Stimulated activated CD4-positive, alpha-beta T cell treated with anti-CD3 and anti-CD28 coated beads, Interleukin-4, amount 100 ng/mL, for 1 hour (primary cell): ENCODE measurements at places on chromosomes 4 and X.
A peak's percentile ranks its signal among the peaks of the same experiment; 100 is the strongest.

- DNase-seq = no peak
Measured at GRCh38 chr4:152747444-152747843, 32.1 kb downstream of the TIGD4 start.

- DNase-seq = no peak
Measured at GRCh38 chrX:106917830-106918500, 2.2 kb upstream of the CLDN2 start.

- DNase-seq = no peak
Measured at GRCh38 chr4:154030746-154031145, 241.9 kb upstream of the SFRP2 start.

GRCh38 chr4:164828955-164829354, 48.0 kb upstream of the APELA start:
- DNase-seq = no peak

- no peak for DNase-seq
Measured at GRCh38 chr4:2082118-2082517, 23.0 kb downstream of the NAT8L start.

DNA sequence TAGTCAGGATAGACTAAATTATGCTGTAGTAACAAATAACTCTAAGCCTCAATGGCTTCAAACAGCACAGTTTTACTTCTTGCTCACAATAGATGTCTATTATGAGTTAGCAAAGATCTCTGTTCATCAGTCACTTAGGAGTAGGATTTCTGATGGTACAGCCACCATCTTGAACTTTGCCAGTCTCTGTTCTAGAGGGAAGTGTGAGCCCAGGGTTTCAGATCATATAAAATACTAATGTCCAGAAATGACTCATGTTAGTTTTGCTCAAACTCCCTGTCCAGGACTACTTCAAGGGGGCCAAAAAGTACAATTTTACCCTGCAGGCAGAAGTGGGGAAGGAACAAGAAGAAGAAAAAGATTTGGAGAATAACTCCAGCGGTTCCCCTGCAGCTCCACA, 77.1 kb upstream of the LSM6 start:
- DNase-seq = no peak

DNA sequence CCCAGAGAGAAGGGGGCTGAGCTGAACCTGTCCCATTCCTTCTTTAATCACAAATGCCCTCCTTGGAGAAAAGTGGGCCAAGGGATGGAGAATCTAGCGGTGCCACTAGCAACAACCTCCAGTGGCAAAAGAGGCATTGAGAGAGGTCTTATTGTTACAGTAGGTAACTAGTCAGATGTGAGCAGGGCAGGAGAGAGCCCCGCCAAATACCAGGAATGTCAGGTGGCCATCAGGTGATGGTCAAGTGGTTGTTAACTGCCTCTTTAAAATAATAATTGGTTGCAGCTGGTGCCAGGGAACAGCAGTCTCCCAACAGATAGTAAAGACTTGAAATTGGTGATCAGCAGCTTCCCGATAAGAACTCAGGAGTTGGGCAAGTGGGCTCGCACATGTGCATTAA, 116.1 kb downstream of the EVC2 start:
- DNase-seq = no peak

DNA sequence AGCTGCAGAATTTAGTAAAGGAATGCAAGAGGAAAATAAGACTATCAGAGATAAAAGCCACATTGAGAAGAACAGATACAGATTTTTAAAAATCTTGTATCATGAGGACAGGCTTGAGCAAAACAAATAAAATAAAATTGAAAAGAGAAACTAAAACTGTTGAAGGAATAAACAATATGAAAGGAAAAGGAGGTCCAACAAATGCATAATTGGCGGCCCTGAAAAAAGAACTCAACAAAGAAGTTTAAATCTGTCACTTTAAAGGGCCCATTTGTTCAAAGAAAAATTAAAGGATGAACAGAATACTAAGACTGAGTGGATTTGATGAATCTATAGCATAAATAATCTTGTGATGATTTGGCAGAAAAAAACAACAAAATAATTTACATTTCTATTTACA, 36.5 kb downstream of the TMPRSS11B start:
- no peak for DNase-seq

DNA sequence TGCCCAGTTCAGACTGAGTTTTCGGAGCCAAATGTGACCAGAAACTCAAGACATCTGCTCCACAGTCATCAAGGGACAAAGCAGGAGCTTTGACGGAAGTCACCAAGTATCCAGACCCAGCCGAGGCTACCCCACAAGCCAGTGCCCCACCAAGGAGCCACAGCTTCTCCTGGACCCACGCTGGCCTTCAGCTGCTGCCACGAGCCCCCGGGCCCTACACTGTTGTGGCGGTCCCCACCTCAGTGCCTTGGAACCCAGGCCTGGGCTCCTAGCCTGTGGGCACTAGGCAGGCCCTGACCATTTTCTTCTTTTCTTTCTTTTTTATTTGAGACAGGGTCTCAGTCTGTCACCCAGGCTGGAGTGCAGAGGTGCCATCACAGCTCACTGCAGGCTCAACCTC, 82.1 kb upstream of the NKX1-1 start:
- no peak for DNase-seq

GRCh38 chr4:10108818-10109783, 7.5 kb downstream of the WDR1 start:
- DNase-seq = peak; percentile 39

GRCh38 chrX:46165866-46166265, 379.4 kb downstream of the ZNF674 start:
- DNase-seq = no peak

- no peak for DNase-seq
Measured at GRCh38 chrX:138929926-138930582, 218.5 kb upstream of the FGF13 start.

GRCh38 chrX:121221322-121221977, 174.0 kb downstream of the GLUD2 start:
- DNase-seq = no peak

- no peak for DNase-seq
Measured at GRCh38 chrX:19630776-19631707, 115.7 kb upstream of the MAP3K15 start.

- no peak for DNase-seq
Measured at GRCh38 chr4:183347566-183347965, 25.3 kb upstream of the CLDN24 start.

DNA sequence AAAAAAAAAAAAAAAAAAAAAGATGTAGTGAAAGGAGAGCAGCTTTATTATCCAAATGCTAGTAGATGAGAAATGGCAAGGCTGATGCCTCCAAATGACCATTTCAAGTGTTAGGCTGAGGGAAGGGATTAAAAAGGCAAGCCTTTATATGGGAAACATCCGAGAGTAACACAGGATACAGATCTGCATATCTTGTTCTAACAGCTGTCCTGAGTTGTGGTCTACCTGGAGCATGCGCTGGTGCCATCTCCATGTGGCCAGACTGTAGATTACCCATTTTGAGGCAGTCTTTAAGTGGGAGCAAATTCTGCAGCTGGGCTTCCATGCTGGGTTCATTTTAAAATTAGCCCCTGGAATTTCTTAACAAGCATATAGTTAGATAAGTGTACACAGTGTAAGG, 26.0 kb upstream of the ELF2 start:
- no peak for DNase-seq

GRCh38 chr4:1713003-1713851, 1.1 kb upstream of the SLBP start:
- no peak for DNase-seq

GRCh38 chr4:10619220-10619619, 65.3 kb downstream of the CLNK start:
- no peak for DNase-seq

DNA sequence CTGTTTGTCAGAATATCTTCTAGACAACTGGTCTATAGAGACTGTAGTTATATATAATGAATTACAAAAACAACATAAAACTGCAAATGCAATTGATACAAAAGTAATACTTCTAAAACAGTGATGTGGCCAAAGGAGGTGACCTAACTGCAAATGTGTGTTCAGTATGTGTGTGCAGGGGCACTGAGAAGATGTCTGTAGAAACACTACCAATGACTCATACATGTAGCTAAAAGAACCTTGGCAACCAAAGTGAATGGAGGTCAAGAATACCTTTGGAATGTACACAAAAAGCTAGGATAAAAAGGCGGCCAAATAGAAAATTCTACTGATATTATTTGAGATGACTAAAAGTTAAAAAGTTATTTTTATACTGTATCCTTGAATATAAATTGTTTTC, 261.8 kb downstream of the CAMK2D start:
- DNase-seq = no peak

- no peak for DNase-seq
Measured at GRCh38 chr4:56477192-56477702, 9.8 kb downstream of the SRP72 start.

- DNase-seq = no peak
Measured at GRCh38 chrX:40746521-40746920, 11.2 kb upstream of the MED14 start.

- DNase-seq = no peak
Measured at GRCh38 chr4:80073473-80074008, 512 bp upstream of the ANTXR2 start.

DNA sequence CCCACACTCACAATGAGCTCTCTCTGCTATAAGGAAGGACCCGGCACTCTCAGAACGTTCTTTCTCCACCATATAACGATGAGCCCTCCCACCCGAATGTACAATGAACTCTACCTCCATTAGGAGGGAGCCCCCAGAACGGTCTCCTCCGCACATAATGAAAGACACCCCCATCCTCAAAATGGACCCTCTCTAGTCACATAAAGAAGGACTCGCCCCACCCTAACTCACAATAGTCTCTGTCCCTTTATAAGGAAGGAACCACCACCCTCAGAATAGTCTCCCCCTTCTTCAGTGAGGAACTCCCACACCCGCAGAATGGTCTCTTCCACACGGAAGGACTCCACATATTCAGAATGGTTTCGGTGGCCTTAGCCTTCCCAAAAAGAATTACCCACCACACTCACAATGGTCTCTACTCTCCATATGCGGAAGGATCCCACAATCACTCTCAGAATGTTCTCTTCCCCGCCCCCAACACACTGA, 477 bp downstream of the SLC35A2 start:
- no peak for DNase-seq

DNA sequence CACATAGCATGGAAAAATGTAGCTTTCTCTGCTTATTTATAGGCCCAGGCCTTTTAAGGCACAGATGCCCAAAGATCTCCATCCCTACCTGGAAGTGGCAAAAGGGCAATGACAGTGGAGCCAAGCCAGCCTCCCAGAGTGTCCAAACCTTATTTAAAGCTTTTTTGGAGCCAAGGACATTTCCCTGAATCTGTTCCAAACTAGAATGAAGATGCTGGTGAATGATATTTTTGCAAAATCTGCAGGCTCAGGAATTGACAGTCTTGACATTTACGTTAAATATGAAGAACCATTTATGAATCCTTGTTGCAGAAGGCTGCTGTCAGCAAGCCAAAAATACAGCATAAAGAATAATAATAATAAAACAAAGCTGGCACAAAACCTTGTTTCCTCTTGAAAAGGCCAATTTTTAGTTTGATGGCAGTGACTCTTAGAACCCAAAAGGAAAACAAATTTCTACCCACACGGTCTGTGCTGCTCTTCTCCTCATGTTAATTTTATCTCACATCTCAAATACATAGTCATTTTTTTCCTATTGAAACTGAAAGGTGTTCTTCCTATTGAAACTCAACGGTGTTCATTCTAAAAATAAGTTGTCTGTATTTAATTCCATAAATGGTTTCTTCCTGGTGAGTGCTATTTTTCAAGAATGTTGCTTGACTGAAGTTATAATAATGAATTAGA, 206.3 kb upstream of the TBL1X start:
- DNase-seq = no peak

GRCh38 chr4:29972121-29972520, 748.0 kb upstream of the PCDH7 start:
- no peak for DNase-seq

DNA sequence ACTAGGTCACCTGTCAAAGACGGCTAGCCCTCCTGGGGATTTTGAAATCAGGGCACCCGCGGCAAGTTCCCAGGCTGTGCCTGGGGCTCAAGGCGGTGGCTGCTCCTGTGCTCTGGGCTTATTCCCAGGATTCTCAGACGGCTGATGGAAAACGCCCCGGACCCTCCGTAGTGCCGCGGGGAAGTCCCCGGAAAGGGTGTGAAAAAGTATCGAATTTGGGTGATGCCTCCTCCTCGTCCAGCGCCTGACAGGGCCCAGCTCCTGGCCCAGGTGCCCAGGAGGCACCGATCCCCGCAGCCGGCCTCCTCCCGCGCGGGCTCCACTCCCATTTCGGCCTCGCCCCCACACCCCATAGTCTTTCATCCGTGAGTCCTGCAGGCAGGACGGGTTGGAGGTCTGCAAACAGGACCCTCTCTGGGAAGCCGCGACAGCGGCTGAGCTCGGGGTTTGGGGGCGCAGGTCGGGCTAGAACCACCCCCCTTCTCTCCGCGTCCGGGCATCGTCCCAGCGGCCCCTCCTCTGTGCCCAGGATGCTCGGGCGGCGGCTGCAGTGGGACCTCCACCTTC, 1.1 kb upstream of the NSG1 start:
- no peak for DNase-seq

DNA sequence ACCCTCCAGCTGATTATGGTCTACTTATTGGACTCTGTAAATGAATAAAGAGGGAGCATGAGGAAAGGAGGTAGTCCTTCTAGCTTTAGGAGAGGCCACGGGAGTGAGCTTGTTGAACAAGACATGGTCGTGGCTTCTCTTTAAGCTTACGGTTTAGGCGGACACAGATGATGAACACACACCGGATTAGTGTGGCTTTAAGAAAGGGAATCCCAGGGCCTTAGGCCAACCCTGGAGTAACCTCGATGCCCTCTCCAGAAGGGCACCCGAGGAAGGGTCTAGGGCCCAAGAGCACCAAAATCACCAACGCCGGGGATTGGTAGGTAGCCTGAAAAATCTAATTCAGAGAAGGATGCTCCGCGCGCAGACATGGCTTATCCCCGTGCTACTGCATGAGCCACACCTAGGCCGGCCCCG, 39.4 kb downstream of the ERVMER34-1 start:
- no peak for DNase-seq

DNA sequence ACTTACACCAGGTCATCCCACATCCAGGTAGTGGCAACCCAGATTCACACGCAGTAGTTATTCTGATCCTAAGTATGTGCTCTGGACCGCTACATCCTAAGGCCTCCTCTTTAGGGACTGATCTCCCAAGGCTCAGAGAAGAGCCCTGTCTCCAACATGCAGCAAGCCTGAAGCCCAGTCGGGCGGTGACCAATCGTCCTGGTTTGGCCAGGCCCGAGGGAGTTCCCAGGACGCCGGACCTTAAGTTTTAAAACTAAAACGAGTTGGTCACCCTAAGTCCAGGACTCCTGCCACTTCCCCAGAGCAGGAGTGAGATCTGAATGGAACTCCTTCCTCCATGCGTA, 385 bp downstream of the LYAR start:
- no peak for DNase-seq

GRCh38 chr4:40608628-40609027, 21.0 kb downstream of the RBM47 start:
- no peak for DNase-seq

DNA sequence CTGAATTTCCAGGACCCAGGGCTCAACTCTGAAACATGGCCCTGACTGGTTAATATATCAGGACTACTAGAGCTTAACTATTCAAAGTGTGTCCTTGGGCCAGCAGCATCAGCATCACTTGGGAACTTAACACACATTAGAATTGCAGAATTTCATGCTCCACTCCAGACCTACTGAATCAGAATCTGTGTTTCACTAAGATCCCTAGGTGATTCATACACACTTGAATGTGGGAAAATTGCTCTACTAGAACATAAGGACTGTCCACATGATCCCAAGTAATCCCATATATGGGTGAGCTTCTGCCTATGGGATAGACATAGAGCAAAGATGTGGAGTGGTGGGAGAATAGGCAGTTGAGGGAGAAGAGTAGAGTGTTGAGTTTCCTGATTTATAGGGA, 192.5 kb upstream of the CLNK start:
- DNase-seq = no peak

- no peak for DNase-seq
Measured at GRCh38 chr4:140247237-140247636, 93.3 kb upstream of the MAML3 start.
